ENCODE measurements at places on chromosomes 13 and 19. TPM values are rescaled to one million over a fixed set of nuclear protein-coding genes. Genes with fewer than 3 reads are reported as not detected.

C19orf38 gene
- 1.4 TPM for total RNA-seq

C19orf67 gene
- total RNA-seq: not detected

ANKLE1 gene
- total RNA-seq: 1.3 TPM

UPK1A gene
- total RNA-seq: not detected

WDR88 gene
- total RNA-seq: not detected

ETV2 gene
- total RNA-seq: 3.4 TPM

SHISA7 gene
- total RNA-seq: not detected

MCEMP1 gene
- total RNA-seq: not detected

KLC3 gene
- not detected for total RNA-seq

B3GNT8 gene
- 1.6 TPM for total RNA-seq

MATK gene
- not detected for total RNA-seq

CGB2 gene
- not detected for total RNA-seq

JSRP1 gene
- not detected for total RNA-seq

OR7C2 gene
- total RNA-seq: not detected

ZNF112 gene
- total RNA-seq: 3.6 TPM
